ENCODE measurements at places on chromosomes 7 and 10.

DNA sequence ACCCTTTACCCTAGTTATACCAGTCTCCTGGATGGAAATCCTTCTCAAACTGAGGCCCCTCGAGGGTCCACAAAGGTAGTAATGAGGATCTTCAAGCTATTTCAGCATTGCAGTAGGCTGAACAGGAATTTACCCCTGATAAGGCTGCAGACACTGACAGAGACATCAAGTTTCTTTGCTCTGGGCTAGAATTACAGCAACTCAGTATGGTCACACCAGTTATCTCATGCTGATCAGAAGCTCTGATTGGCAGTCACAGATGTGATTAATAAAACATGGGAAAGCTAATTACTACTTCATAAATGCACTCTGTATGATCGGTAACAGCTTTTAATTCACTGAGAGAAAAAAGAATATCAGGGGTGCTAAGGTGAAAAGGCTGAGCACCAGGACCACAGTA is 30.6 kb downstream of the FAM204A start:
- no peak for DNase-seq

DNA sequence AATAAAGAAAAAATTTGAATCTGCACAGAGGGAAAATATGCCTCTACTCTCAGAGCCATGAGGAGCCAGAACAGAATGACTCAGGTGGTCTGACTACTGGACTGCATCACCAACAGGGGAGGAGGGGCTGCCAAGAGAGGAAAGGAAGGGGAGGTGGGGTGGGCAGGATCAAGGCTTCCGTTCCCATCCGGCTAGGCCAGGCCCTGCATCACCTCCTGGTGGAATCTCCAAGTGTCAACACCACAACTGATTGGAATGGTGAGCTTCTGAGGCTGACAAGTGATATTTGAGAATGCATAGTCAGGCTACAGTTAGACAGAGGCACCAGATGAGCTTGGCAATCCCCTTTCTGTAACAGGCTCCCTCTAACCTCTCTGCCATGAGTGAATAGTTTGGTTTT is 10.4 kb upstream of the GPR26 start:
- DNase-seq = no peak

- DNase-seq = no peak
Measured at GRCh38 chr10:43135064-43135463, 3.2 kb upstream of the CSGALNACT2 start.

GRCh38 chr10:51999096-51999495 is 299.7 kb upstream of the CSTF2T start:
- no peak for DNase-seq

DNA sequence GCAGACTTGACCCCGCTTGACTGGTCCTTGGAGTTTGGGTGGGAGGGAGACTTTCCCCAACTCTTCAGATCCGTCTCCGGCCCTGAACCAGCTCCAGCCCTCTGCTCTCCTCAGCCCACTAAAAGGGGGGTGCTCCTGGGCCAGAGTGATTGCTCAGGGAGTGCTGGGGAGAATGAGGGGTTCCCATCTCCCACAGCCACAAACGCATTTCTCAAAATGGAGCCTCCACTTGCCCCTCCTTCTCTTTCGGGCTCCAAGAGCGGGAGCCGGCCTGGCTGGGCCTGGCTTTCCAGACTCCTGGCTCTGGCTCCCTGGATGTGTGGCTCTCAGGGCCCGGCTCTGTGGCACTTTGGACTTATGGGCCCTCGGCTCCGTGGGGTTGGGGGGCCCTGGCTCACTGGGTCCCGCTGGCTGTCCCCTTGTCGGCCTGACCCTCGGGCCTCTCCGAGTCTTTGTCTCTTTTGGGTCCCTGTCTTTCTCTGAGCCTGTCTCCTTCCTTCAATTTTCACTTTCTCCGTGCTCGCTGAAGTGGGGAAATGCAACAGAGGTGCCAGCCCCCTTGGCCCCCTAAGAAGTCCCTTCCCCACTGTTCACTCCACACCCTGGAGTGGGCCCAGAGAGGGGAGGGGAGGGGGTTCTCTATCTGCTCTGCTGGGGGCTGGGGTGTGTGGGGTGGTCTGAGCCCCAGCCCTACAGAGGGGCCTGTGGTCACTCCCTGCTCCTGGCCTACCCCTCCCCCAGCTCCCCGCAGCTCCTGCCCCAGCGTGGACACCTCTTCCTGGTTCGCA is 713 bp downstream of the LZTS2 start:
- DNase-seq = no peak

GRCh38 chr10:71323407-71323806 is 4.3 kb downstream of the SLC29A3 start:
- DNase-seq = no peak

GRCh38 chr7:148905093-148905666 is 21.1 kb upstream of the EZH2 start:
- DNase-seq = no peak

DNA sequence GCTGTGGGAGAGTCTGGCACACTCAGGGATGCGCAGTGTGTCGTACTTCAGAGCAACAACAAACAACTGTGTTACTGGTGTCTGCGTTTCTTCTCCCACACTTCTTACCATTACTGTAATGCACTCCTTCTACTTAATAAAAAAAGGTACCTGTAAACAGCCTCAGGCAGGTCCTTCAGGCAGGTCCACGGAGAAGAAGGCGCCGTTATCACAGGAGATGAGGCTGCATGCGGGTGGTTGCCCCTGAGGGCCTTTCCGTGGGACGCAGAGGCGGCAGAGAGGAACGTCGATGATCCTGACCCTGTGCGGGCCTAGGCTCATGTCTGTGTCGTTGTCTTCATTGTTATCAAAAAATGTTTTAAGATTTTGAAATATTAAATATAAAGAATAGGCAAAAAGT is 29.4 kb downstream of the NKX6-2 start:
- DNase-seq = no peak

DNA sequence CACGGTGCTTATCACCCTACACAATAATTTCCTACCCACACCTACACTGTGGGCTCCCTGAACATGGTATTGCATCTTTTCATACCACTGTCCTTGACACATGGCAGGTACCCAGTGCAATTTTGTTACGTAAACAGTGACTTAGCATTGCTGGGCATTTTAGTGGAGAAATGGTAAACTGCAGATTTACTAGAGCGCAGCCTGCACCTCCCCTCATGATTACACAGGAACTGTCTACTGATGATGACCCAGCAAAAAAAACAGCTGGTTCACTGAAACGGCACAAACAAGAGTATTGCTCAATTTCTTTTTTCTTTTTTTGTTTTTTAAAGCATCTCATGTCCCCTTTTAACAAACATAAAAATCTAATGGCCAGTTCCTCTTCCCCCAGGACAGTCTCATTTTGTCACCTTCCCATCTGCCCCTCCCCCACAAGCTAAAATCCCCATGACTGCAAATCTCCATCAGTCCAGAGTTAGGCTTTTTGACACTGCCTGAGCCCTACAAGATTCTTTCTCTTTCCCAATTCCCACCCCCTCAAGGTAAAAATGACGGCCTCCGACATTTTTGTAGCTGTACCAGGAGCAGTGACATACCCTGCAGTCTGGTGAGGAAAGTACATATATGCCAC is 2.8 kb downstream of the ZNF746 start:
- no peak for DNase-seq

- DNase-seq = no peak
Measured at GRCh38 chr10:76185471-76186301, 754.3 kb downstream of the LRMDA start.

GRCh38 chr7:96822824-96823223 is 113.2 kb upstream of the SEM1 start:
- no peak for DNase-seq

DNA sequence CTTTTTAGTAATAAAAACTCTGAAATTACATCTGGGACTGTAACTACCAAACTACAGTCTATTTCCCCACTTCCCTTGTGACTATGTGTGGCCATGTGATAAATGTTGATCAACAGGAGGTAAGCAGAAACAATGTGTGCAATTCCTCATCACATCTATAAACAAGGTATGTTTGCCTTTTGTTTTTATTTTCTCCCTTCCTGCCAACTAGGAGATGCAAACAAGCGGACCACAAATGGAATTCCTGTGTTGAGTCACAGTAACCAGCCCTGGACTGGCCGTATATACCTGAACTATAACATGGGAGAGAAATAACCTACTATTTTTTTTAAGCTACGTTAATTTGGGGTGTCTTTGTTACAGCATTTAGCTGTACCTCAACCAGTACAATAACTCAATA is 52.5 kb downstream of the SCRN1 start:
- no peak for DNase-seq

DNA sequence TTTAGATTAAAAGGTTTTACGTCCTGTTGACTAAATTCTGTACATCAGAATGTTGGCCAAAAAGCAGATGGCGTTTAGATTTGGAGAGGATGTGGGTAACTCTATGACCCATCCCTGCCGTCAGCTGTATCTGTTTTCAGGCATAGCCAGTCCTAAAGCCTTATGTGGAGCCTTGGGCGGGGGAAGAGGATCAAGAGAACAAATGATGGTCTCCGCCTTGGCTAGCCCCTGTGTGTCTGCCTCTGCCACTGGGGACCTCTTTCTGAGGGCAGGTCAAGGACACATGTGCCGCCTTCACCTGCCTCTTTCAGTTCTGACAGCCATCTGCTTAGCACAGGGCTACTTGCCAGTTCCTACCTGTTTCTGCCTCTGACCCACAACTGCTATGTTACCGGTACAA is 24.1 kb downstream of the PDSS1 start:
- no peak for DNase-seq

DNA sequence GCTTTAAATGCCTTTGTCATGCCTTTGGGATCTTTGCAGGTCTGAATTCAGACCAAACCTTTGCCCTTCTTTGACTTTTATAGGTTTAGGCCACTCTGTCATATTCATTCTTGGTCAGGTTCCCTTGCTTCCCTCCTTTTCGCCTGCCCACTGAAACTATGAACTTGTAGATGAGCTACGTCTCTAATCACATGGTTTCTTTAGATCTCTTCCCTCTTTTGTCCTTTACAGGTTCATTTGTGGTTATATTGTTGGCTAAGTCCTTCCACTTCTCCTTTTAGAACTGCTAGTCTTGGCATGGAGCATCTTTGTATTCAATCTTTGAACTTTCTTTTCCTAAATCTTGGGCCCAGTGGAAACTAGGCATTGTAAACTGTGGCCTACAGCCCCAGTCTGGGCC is 104.0 kb upstream of the ZEB1 start:
- DNase-seq = no peak

DNA sequence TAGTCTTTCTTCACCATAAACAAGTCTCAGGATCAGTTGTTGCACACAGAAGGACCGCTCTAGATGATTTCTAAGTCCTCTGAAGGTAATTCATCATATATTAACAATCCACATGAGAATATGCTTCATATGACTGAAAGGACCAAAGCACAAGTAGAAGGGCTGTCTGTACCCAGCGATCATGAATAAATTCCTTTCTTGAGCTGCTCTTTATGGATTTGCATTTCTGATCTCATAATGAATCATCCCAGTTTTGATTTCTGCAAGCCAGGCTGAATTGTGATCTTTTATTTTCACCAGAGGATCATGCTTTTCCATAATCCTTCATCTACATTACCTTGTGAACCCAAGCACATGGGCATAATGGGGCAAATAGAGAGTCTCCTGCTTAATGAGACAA is 675.6 kb downstream of the MAGI2 start:
- DNase-seq = no peak

DNA sequence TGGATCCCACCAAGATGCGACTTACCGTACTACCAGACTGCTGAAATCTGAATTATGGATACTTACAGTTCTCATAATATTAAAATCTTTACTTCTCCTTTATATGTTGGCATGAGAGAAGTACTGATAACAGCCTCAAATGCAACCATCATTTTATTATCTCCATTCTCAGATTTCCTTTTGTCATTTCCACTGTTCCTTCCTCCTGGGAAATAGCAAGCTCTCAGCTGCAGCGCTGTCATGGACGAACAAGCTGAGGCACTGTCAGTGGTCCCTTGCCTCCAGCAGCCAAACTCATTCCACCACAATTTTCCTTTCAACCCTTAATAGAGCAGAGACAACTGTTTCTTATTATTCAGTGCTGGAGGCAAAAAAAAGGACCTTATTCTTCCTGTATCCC is 478.4 kb downstream of the ARL4A start:
- DNase-seq = no peak

Measured in mucosa of gallbladder (tissue), 1 donor.